ENCODE measurements at places on chromosomes 16 and 17.

DNA sequence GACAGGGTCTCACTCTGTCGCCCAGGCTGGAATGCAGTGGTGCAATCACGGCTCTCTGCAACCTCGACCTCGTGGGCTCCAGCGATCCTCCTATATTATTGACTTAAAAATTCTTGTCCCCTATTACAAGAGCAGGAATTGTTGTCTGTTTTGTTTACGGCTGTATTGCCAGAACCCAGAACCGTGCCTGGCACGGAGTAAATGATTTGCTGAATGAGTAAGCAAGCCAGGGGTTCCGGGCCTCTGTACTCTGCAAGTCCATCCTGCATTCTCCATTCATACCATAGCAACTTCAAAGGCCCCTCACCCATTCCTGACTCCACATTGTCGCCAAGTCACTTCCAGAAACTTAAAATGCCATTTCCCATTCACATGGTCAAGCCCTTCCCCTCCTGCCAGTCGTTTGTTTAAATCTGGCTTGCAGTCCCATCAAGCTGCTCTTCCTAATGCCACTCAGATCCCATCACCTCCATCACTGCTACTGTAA, 6.9 kb downstream of the ADCY9 start:
- DNase-seq: no peak

DNA sequence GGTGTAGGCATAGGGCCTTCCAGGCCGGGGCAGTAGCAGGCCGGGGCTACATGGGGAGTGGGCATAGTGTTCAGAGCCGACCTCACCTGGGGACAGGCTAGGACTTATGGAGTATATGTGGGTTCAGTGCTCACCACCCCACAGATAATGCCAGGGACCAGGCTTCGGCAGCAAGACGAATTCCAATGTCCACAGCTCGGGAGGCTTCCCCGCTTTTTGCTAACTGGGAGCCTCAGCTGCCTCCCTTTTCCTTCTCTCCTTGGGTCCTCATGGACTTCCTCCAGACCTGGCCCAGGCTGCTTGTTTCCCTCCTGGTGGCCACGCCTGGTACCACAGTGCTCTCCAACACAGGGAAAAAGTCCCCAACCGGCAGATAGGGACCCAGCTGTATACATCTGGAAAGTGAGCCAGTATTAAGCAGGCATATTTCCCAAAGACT, 20.1 kb upstream of the SLC46A1 start:
- no peak for DNase-seq

DNA sequence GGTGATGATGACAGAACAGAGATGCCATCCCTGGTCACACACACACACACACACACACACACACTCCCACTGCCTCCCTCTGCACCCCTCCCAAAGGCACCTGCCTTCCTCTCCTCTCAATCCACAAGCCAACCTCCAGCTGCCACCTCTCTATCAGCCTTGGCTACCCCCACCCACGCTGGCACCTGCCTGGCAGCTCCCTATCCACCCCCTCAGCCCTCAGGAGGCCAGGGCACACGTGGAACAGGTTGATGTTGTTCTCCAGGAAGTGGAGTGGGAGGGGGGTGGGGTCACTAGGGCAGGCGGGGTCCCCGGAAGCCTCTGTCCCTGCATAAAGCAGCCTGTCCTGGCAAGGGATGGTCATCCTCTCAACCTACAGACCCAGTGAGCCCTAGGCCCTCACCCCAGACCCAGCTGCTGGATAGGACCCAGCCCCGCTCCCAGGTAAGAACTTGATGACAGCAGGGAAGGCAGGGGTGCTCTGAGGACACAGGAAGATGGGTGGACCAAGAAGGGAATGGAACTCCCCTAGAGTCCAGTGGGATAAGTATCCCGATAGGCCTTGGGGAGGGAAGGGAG, at the start of gene GSDMA:
TSS of gene GSDMA (plus strand) at position 363 of the 579 bp plus-strand sequence. CDS start 2,684 bp downstream, outside the sequence.
- no peak for DNase-seq

- DNase-seq: no peak
Observed at GRCh38 chr16:84423416-84423837, 55.1 kb downstream of the ATP2C2 start.

DNA sequence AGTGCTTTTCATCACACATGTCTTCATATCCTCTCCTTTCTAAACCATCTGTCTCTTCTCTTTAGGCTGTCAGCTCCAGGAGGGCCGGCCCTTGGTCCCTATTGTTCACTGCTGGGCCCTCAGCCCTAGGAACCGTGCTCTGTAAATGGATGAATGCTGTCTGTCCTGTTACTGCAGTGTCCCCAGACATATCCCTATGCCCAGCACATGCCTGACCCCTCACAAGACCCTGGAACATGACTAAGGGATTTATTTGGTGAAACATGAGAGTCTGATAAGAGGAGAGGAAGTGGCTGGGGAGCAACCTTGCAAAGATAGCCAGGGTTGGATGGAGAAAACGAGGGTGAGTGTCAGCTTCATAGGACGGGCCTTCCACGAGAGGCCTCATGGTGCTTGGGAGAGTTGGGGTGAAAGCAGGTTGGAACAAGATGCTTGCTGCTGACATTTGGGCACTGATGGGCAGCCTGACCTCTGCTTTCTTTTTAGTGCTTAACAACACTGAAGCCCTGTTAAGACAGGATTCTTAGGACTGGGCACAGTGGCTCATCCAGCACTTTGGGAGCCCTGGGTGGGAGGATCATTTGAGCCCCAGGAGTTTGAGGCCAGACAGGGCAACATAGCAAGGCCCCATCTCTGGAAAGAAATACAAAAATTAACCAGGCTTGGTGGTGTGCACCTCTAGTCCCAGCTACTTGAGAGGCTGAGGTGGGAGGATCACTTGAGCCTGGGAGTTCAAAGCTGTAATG, 39.0 kb downstream of the ABCC1 start:
- DNase-seq: no peak
